ENCODE measurements at places on chromosomes 5 and 9.

DNA sequence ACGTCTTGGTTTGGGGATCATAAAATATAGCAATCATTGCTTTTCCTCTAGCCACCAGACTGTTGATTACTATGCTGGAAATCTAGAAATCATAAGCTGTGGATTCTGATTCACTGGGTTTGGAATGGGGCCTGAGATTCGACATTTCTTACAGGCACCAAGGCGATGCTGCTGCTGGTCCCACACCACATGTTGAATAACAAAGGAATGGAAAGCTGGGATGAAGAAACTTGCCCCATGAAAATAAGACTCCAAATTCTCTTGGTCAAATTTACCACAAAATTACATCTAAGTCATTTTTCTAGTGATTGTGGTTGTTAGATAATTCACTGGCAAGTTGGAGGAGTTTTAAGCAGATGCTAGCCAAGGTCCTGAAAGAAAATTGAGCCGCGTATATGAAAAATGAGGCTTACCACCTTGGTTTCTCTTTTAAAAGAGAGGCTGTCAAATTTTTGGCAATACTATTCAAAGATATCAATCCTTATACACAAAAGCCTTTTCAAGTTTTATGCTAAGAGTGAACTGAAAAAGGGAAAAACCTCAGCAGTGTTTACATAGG, 23.0 kb upstream of the MEIKIN start:
- DNase-seq, result no peak

- no peak for DNase-seq
These were observed 19.2 kb downstream of the OBP2B start for GRCh38 chr9:133189826-133190225.

DNA sequence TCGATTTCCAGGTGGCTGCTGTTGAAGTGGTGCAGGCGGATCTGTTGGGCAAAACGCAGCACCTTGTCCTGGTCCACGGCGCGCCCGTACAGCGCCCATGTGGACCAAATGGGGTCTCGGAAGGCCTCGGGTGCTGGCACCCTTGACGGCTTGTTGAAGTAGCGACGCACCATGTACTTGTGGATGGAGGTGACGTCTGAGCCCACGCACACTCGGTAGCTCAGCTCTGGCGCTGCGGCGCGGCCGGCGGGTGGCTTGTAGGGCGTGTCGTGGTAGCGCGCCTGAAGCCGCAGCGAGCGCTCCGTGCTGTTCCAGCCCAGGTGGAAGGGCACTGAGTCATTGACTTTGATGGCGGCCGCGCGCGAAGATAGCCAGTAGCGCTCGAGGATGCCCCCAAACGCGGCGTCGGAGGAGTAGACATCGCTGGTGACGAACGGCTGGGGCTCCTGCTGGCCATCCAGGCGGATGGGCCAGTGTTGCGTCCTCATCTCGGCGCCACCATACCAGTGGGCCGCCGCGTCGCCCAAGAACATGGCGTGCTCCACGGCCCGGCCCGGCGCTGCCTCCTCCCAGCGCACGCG, 4.7 kb downstream of the MYORG start:
- no peak for DNase-seq

DNA sequence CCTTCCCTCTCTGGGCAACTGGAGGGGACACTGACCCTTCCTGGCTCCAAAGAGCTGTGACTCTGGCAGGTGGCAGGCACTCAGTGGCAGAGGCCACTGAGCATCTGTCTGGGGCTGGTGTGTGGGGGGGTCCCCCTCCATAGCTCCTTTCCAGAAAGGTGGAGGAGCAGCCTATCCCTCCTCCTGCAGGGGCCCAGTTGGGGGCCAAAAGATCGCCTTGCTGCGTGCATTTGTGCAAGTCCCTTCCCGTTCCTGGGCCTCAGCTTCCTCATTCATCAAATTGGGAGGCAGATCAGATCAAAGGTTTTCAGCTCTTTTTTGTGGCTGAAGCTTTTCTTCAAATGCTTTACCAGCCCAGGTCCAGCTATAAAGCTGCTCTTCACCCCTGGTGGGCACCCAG, 77.7 kb downstream of the NTNG2 start:
- no peak for DNase-seq

- no peak for DNase-seq
These were observed 151.7 kb upstream of the MPDZ start for GRCh38 chr9:13431222-13431536.

GRCh38 chr5:163695830-163696578, 190.6 kb downstream of the MAT2B start:
- peak; percentile 3 for DNase-seq

GRCh38 chr5:139859013-139859412, 63.4 kb downstream of the PSD2 start:
- no peak for DNase-seq

DNA sequence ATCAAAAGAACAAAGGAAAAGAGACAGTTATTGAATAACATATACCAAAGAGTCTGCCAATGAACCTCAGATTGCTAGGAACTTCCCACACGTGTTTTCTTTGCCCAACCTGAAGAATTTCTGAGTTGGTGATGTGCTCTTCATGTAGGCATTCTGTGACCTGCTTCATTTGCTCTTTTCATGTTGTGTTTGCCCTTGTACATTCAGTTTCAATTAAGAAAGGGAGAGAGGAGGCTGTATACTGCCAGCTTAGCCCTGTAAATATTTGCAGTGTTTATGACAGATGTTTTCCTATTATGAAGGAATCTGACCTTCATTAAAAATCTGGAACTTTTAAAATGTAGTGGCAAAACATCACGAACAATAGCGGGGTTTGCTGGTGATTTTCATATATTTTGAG, 168.5 kb downstream of the GAS1 start:
- no peak for DNase-seq

DNA sequence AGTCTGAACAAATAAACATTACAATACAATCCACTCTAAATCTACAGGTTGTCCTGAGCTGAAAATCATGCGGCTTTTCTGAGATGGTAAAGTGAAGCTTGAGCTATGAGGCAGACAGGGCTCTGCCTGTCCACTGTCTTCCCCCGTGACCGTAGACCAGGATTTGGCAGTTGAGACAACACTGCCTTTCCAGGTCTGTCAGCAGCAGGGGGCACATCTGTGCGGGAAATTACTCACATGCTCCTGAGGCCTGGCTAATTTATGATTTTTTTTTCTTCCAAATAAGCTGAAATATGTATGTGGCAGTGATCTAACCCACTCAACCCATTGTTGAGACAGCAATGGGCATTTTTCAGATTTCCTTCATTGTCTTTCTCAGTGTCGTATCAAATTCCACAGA, 307.9 kb downstream of the FBXL7 start:
- DNase-seq, result no peak

DNA sequence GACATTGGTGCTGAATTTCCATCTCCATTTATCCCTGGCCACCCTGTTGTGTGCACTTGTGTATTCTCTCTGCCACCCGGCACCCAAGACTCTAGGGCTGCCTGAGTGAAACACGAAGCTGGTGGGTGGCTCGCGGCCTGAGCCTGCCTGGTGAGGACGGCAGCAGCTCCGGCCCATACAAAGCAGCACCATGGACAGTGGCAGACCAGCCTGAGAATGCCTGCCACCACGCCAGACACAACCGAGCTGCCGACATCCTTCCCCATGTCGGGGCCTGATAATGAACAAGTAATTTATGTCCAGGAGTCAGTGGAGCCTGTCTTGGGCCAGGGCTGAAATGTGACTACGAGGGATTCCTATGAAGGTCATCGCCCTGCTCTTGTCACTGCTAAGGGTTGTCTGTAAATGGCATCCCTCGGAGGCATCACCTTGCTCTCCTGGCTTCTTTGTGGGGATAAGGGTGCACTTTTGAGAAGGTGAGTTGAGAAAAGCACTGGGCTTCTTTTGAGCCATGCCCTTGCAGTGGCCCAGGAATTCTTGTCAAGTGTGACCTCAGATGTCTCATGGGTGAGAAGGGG, 175.7 kb downstream of the MELK start:
- DNase-seq, result peak; percentile 40

- DNase-seq, result no peak
These were observed 158.9 kb upstream of the KLF9 start for GRCh38 chr9:70573308-70573707.

GRCh38 chr5:58958701-58959100, 375.8 kb downstream of the RAB3C start:
- no peak for DNase-seq

DNA sequence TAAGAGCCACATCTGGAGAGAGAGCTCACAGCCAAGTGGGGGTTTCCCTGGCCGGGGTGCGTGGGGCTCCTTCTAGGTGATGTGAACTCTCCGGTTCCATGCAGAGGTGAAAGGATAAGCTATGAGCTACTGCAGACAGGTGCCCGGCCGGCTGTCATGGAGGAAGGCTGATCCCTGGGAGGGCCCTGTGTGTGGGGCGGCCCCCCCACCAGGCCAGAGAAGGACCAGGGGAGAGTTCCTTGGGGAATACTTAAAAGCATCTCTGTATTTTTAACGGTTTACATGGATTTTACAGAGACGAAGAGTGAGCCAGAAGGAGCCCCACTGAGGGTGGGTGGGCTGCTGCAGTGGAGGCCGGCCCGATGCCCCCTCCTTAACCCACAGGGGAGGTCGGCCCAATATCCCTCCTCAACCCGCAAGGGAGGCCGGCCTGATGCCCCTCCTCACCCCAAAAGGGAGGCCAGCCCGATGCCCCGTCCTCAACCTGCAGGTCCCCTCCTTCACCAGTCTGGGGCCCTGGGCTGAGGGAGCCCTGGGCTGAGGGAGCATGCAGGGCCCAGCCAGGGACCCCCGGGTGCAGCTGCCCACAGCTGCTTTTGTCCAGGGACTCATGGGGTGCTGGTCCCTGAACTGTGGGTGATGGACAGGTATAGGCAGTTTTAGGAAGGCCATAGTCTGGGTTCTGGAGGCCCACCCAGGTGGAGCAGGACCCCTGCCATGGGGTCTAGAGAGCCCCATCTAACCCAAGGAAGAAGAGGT, 31.9 kb downstream of the MRPL36 start:
- no peak for DNase-seq

GRCh38 chr5:176491901-176492300, 43.7 kb downstream of the FAF2 start:
- no peak for DNase-seq

DNA sequence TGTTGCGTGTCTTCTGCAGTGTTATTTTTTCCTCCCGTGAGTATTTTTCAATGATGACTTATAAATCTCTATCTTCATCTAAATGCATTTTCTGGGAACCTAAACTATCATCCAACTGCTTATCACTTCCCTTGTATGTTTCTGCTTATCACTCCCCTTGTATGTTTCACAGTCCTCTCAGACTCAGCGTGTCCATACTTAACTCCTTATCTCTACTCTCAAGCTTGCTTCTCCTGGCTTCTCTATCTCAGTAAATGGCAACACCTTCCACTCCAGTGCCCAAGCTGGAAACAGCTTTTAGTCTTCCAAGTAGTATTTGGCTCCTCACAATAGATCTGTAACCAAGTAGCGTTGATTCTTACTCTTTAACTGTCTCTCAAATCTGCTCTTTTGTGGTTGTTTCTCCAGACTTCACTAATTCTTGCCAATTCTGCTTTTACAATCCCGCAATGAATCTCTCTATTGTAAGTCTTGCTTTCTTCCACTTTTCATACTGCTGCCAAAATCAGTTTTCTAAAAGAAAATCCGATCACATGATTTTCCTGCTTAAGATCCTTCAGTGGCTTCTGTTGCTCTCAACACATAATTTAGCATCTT, 33.8 kb upstream of the TXNDC8 start:
- DNase-seq, result peak; percentile 93

GRCh38 chr9:16267281-16268066, 603.0 kb downstream of the BNC2 start:
- DNase-seq, result no peak

DNA sequence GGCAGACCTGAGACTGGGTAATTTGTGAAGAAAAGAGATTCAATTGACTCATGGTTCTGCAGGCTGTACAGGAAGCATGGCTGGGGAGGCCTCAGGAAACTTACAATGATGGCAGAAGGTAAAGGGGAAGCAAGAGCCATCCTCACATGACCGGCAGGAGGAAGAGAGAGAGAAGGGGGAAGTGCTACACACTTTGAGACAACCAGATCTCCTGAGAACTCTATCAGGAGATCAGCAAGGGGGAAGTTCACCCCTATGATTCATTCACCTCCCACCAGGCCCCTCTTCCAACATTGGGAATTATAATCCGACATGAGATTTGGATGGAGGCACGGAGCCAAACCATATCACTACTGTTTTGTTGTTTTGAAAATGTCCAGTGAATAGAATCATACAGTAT, 110.2 kb downstream of the DAPK1 start:
- no peak for DNase-seq

DNA sequence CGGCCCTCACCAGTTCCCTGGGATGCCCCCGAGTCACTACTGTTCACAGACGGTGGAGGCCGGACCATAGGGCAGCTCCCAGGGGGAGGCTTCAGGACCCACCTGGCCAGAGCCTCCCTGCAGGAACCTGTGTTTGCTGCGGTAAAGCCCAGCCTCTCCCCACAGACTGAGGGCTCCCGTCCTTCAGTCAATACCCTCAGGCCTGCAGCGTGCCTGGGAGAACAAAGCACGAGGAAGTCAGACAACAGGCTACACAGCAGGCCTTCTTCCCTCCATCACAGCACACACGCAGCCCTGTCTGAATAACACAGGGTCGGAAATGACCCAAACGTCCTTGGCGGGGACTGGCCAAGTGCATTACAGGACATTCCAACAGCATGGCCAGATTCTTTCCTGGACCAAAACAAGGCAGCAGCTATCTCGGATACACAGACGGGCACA, 34.4 kb downstream of the COL23A1 start:
- DNase-seq, result no peak

DNA sequence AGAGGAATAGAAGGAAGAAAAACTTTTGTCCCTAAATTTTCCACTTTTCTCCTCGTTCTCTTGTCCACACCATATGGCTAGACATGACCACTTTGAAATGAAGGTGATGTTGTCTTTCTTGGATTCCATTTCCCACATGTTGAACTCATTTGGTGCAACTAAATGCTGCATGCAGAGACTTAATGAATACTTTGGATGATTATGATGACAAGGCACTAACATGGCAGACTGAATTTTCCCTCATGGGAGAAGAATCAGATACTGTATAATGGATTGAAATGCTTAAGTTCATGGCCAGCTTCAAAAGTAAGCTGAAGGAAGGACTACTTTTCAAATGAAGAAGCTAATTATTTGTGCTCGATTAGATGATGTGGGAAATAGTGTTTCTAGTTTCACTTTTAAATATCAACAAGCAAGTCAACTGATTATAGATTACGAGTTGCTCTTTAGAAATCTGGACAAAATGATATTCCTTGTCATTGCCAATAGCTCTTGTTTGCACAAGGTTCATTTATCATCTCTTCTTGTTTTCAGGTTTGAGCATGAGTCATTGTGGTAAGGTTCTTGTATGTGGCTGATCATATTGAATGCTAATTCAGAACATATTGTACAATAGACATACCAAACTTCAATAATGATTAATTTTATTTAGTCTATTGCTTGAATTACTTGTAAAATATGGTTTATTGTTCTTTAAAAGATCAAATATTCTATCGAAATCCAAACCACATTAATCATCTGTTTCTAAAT, 501.3 kb upstream of the FTMT start:
- DNase-seq, result no peak

DNA sequence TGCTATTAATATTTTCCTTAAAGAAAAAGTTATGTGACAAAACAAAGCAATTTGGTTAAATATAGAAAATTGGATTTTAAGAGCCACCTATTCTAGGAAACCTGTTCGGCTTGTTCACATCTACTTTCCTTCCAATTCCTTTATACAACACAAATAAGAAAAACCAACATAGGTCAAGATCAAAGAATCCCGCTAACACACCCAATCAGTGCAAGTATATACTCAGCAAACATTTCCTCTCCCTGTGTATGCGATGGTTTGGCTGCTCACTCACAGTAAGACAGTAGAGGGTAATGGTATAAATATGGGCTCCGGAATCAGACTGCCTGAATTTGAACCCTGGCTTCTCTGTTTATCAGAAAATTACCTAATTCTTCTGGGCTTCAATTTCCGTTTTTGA, 757.5 kb upstream of the ZNF608 start:
- no peak for DNase-seq

- peak; percentile 11 for DNase-seq
These were observed 8.1 kb upstream of the PFDN1 start for GRCh38 chr5:140311011-140311467.

Data from erythroblast (primary cell).